CD4-positive, alpha-beta T cell treated with Interleukin-17A for 1 hour (primary cell): ENCODE measurements at places on chromosomes 16 and 17.

- peak; percentile 2 for DNase-seq
These were observed 93.4 kb upstream of the TMEM132E start for GRCh38 chr17:34485999-34486398.

- DNase-seq = no peak
These were observed 237.0 kb downstream of the CA10 start for GRCh38 chr17:51921500-51921899.

GRCh38 chr16:69311533-69312387, 610 bp downstream of the VPS4A start:
- peak; percentile 40 for DNase-seq

- DNase-seq = no peak
These were observed 49.2 kb downstream of the ZNRF1 start for GRCh38 chr16:75048054-75048453.

DNA sequence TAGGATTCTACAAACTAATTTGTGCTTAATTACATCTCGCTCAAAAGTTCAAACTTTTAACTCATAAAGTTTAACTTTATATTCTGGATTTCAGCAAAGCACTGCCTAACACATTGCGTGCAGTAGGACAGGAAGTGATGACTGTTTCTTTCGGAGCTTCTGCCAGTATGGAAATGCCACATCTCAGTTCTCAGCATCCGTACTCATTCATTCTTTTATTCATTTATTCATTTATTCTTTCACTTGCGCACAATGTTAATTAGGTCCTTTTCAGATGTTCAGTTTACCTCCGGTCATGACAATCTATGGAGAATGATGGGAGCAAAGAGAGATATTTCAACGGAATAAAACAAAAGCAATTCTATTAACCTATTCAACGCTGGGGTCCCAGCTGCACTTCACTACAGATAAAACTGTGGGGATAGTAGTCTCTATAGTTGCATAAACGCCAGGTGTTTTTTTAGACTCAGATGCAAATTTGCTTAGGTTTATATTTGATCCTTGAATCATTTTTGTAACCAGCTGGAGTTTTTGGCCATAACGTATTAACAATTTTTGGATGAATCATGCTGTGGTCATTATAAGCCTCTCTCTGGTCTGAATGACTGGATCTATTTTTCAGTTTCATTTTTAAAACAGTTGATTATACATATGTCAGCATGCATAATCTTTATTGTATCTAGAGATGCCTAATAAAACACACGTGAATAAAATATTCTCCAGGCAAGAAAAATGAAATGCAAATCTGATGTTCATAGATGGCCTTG, 143.9 kb downstream of the KCNJ2 start:
- DNase-seq = no peak

- DNase-seq = no peak
These were observed 6.6 kb downstream of the IGF2BP1 start for GRCh38 chr17:49003557-49004511.

DNA sequence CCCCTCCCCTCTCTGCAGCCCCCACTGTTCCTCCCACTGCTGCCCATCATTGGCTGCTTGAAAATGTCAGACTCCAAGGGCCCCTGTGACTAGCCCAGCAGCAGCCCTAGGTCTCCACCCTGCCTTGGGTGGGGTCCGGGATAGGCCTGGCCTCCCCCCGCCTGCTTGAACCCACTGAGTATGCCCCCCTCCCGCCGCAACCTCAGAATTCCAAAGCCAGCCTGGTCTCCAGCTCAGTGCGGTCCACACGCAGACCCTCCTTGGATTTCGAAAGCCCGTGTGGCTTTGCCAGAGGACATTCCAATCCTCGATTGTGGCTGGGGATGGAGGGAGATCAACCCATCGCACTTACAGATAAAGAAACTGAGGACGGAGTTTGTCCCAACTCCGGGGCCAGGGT, 6.4 kb downstream of the DPEP1 start:
- DNase-seq = no peak

DNA sequence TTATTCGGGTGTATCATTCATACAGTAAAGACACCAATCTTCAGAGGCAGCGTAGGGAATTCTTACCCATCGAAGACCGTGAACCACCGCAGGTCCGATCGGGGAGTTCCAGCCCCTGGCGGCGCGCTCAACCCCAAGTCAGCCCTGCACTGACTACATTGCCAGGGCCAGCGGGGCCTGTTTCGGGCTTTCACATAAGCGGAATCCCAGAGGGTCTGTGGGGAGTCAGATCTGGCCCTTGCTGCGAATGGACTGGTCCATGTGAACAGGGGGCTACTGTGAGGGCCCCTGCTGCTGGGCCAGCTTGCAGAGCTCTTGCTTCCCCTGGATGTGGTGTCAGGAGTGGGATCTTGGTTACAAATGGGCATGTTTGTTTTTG, 7.6 kb downstream of the PDE6G start:
- no peak for DNase-seq

DNA sequence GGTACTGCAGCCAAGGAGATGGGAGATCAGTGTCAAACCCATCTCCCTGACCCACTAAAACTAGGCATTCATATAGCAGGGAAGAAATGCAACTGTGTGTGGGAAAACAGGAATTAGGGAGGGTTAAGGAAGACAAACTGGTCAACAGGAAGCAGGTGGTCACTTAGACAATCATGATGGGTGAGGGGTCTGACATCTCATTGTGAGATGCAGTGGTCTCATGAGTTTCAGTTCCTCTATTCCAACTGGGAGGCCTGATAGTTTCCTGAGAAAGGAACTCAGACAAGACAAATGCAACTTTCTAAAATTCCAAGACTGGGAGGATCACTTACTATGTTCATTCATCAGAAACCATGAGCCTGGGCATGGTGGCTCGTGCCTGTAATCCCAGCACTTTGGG, 361.4 kb upstream of the C16orf82 start:
- DNase-seq = no peak

DNA sequence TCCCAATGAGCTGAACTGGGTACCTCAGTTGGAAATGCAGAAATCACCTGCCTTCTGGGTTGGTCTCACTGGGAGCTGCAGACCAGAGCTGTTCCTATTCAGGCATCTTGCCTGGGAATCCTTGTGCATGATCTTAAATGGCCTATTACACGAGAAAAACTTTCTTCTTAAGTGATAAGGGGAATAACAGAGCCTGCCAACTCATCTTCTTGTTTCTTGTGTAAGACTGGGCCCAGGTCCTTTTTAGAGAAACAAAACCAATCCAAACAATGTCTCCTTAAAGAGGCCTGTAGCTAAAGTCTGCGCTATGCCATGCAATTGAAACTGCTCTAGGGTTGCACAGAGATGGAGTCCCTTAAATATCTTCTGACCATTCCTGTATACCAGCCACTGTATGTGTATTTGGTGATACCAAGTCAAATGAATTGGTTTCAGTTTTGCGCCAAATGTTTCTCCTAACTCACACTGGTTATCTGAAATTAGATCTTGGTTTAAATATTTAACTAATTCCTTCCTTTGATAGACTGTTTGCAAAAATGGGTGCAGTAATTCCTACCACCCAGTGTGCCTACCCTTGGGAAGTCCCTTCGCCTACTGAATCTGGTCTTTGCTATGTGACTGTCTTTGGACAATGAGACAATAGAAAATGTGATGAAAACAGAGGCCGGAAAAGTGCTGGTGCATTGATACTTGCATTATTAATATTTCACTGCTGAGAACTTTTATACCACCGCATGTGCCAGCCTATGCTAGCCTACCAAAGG, 6.5 kb upstream of the CCL23 start:
- no peak for DNase-seq

GRCh38 chr17:76014925-76015261, 12.2 kb downstream of the EVPL start:
- no peak for DNase-seq

DNA sequence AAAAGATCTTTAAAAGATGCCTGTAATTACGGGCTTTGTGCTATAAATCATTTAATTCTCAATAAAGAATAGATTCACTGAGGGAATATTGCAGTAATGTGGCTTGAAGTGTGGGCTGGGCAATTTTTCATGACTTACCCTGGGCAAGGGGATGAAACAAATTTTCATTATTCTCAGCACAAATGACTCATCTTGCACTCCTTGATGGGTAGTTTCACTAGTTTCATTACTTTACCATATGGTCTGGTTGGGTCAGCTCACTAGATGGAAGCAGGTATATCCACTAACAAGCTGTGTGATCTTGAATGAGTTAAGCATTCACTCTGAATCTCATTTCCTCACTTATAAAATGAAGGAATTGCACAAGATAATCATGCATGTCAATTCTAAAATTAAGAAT, 234.3 kb downstream of the ABCC12 start:
- no peak for DNase-seq

DNA sequence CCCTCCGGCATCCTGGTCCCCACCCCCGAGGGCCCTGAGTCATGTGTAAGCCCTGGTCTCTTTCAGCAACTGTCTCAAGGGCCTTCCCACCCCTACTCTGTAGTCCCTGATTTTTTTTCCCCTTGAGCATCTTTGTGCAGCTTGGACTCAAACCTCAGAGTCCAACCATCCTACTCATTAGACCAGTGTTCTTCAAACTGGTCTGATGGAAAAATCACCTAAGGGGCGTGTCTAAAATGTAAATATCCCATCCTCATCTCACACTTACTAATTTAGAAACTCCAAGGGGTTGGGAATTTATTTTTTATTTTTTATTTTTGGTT, 624 bp downstream of the G6PC3 start:
- DNase-seq = no peak

GRCh38 chr16:77816293-77816692, 27.9 kb downstream of the VAT1L start:
- DNase-seq = no peak

GRCh38 chr17:49292901-49293300, 62.3 kb upstream of the PHOSPHO1 start:
- DNase-seq = no peak

GRCh38 chr16:50611332-50611934, 63.2 kb downstream of the NKD1 start:
- no peak for DNase-seq

GRCh38 chr16:53714205-53715022, 10.5 kb downstream of the FTO start:
- DNase-seq = no peak

DNA sequence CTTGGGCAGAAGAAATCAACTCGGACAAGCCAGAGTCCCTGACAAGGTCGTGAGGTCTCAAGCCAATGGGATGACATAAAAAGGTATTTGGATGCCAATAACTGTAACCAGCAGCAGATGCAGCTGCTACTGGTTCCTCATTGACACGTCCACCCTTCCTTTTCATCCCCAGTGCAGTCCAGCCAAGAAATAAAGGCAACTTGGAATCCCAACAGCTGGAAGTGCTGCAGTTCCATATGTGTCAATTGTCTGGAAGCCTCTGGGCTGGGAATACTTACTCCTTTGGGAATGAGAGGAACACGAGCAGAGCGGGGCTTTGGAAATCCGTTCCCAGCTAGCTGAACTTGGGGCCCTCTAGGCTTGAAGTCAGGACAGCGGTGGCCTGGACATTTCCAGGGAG, 360.4 kb upstream of the ZFHX3 start:
- DNase-seq = no peak

DNA sequence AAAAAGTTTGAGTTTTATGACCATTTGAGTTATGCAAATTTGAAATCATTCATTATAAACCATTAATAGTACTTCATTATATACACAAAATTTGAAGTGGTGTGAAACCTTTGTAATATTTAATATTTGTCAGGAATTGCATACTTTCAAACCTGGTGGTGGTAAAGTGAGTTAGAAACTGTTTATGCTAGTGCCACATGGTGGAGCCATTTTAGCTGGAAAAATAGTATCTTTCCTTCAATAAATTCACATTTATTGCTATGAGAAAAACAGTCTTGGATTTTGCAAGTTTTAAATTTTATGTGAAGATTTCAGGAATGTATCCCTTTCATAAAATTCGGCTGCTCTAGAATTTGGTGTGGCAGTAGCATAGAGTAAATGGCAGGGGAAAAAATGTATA, 7.3 kb upstream of the BLMH start:
- no peak for DNase-seq

DNA sequence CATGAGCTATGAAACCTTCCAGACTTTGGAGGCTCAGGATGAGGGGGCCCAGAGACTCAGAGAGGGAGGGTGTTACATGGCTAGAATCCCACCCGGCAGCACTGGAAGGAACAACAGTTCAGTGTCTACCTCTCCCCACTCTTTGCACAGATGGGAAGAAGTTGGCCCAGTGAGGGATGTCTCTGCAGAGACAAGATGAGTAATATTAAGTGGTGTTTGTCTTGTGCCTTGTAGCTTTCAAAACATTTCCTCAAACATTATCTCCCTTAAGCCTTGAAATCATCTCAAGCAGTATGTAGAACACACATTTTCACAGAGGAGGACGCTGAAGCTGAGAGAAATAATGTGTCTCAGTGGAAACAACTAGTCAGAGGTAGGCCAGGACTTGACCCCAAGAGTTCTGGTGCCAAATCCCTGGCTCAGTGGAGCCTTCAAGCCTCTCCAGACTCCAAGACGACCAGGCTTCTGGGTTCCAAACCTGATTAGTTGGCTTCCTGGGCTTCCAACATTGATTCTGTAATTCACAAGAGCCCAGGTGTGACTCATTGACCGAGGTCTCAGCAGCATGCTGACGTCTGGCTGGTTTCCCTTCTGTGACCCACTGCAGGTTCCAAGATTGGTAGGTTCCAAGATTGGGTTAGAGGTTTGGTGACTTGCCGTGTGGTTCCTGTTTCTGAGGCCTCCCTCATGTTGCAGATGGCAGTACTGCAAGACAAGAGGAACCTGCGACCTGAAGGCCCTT, 7.4 kb downstream of the RNF112 start:
- DNase-seq = peak; percentile 10

DNA sequence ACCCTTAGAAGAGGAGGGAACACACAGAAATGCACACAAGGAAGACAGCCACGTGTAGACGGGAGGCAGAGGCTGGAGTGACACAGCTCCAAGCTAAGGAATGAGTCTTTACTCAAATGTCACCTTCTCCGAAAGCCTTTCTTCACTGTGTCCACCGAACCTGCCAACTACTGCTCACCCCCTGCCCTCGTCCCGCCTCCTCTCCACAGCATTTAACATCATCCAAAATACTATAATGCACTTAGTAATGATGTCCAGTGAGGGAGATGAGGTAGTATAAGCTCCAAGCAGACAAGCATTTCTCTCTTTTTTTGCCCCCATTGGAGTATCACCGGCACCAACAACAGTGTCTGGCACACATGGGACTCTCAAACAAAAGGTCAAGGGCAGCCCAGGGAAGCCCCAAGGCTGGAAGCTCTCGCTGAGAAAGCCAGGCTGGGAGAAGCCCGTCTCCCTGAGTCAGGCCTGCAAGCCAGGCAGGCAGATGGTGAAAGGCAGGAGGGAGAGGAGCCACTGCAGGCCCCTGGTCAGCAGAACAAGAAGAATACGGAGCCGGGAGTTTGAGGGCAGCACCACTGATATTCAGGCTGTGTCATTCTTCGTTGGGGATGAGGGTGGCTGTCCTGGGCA, 25.9 kb downstream of the ZFHX3 start:
- no peak for DNase-seq
